ENCODE measurements at places on chromosomes 1 and 21. TPM values are rescaled to one million over a fixed set of nuclear protein-coding genes. Genes with fewer than 3 reads are reported as not detected.

SLC6A9 gene
- total RNA-seq = 67.3 TPM

GRCh38 chr1:184143449-184143848 lies 91.9 kb downstream of the TSEN15 start:
- no peak overlapping the region for H3K4me3 ChIP-seq
- DNase-seq = no peak
- H3K27me3 ChIP-seq = no peaks in the 10 kb centered on the region
- H3K4me1 ChIP-seq = peaks cover 12% of the 10 kb centered on the region
- H3K27ac ChIP-seq = peak overlapping the region; percentile 95

DNA sequence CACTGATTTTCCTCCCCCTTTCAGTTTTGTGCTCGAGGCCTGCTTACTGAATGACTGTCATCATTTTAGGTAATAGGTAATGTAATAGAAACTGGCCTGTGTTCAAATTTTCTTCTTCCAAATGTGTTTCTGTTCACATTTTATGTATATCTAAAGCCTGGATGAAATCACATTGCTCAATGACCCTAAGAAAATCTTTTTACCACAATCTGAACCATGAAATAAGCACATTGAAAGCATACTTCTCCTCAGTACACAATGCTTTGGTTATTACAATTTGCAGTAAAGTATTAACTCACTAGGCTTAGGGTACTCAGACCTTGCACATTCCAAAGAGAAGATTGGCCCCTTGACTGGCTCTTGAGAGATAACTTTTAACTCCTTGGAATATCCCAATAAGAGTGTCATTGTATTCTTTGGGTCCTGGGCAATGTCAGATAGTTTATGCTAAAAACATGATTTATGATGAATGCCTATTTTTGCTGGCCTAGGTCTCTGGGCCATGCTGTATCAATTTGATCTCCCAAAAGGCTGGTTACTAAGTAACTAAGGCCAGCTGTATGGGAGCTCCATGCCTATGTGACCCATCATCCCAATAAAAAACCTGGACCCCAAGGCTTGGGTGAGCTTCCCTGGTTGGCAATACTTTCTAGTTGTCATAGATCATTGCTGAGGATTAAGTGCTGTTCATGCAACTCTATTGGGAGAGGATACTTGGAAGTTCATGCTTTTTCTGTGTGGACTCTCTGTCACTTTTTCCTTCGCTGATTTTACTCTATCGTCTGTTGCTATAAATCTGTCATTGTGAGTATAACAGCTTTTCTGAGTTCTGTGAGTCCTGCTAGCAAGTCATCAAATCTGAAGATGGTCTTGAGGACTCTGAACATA lies 293.9 kb downstream of the GRIK1 start:
- H3K4me3 ChIP-seq = no peak overlapping the region
- no peaks in the 10 kb centered on the region for H3K4me1 ChIP-seq

RAVER2 gene
- 16.4 TPM for total RNA-seq

GJC2 gene
- total RNA-seq = 1.5 TPM

- H3K27ac ChIP-seq = no peak overlapping the region
- peaks cover 27% of the 10 kb centered on the region for H3K27me3 ChIP-seq
- H3K36me3 ChIP-seq = no peaks in the 10 kb centered on the region
Measured at GRCh38 chr1:98881901-98882300, 122.8 kb downstream of the PLPPR5 start.

DCST1 gene
- not detected for total RNA-seq

DNA sequence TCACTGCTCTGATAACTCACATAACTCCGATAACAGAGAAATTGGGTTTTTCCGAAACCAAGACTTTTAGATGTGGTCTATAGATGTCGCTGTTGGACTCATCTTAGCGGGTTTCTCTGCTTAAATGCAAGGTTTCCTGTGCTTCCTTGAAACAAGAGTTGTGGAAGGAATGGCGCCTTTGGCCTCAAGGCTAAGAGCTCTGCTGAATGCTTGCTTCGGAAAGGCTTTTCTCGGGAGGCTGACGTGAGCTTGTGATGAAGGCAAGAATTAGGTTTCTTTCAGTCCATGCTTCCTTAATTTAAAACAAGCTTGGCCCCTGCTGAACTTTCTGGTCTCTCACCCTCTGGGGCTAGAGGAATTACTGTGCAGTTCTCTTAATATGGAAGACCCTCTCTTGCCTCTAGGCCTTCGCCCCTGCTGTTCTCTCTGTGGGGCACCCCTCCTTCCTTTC lies 113.5 kb downstream of the MAP3K21 start:
- H3K4me1 ChIP-seq = peaks cover 11% of the 10 kb centered on the region
- no peak for DNase-seq
- H3K36me3 ChIP-seq = no peaks in the 10 kb centered on the region
- H3K27ac ChIP-seq = no peak overlapping the region
- H3K4me3 ChIP-seq = no peak overlapping the region

DNA sequence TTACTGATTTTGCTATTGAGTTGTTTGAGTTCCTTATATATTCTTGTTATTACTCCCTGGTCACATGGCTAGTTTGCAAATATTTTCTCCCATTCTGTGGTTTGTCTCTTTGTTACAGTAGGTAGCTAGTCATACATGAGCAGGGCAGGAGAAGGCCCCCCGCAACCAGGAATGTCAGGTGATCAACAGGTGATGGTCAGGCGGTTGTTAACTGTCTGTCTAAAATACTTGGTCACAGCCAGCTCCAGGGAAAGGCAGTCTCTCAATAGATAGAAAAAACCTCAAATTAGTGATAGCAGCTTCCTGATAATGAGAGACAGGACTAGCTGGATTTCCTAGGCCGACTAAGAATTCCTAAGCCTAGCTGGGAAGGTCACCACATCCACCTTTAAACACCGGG lies 217.9 kb downstream of the RHOU start:
- DNase-seq = no peak
- H3K27me3 ChIP-seq = no peaks in the 10 kb centered on the region
- H3K4me3 ChIP-seq = no peak overlapping the region
- H3K4me1 ChIP-seq = no peaks in the 10 kb centered on the region
- H3K27ac ChIP-seq = no peak overlapping the region
- peaks cover 4% of the 10 kb centered on the region for H3K36me3 ChIP-seq

DHX9 gene
- total RNA-seq = 116 TPM

GRCh38 chr1:208929575-208929974 lies 653.9 kb upstream of the CAMK1G start:
- no peak overlapping the region for H3K4me3 ChIP-seq
- no peak overlapping the region for H3K27ac ChIP-seq
- no peaks in the 10 kb centered on the region for H3K4me1 ChIP-seq
- H3K27me3 ChIP-seq = peaks cover 19% of the 10 kb centered on the region
- no peaks in the 10 kb centered on the region for H3K36me3 ChIP-seq
- no peak for DNase-seq

ARHGEF19 gene
- 17.7 TPM for total RNA-seq

SPRR4 gene
- total RNA-seq = not detected

DNA sequence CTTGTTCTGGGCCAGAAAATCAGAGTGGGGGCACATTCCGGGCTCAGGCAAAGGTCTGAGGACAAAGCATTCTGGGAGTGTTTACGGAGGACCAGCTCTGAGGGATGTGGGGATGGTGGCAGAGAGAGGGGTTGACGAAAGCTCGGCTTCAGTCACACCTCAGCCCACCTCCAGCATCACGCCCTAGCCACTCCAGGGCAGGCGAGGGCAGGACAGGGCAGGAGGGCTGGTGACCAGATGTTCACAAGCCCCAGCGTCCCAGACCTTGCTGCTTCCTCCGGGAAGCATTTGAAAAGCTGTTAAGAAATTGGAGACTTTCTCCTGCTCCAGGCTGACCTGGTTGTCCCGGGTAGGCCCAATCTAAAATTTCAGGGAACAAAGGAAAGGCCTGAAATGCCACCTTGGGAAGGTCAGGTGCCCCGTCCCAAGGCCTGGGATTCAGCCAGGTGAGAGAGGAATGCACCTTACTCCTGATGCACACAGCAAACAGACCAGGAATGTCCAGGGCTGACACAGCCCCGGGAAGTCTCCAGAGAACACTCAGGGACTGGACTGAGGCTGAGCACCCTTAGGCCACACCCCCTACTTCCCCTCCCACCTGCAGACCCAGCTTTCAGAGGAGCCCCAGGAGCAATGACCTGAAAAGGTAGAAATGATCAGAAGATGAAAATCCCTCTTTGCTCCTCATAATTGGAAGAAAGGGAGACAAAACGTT lies 71.9 kb upstream of the KLHDC7A start:
- no peak overlapping the region for H3K27ac ChIP-seq
- H3K4me1 ChIP-seq = no peaks in the 10 kb centered on the region
- no peaks in the 10 kb centered on the region for H3K36me3 ChIP-seq
- no peak for DNase-seq

- H3K4me3 ChIP-seq = no peak overlapping the region
- DNase-seq = no peak
- no peak overlapping the region for H3K27ac ChIP-seq
- H3K36me3 ChIP-seq = no peaks in the 10 kb centered on the region
Measured at GRCh38 chr1:89973471-89974127, 21.3 kb upstream of the ZNF326 start.

- H3K27ac ChIP-seq = no peak overlapping the region
- H3K4me1 ChIP-seq = peaks cover 7% of the 10 kb centered on the region
- no peaks in the 10 kb centered on the region for H3K27me3 ChIP-seq
- H3K36me3 ChIP-seq = no peaks in the 10 kb centered on the region
Measured at GRCh38 chr21:19590044-19590443, 1186.5 kb upstream of the TMPRSS15 start.

DNA sequence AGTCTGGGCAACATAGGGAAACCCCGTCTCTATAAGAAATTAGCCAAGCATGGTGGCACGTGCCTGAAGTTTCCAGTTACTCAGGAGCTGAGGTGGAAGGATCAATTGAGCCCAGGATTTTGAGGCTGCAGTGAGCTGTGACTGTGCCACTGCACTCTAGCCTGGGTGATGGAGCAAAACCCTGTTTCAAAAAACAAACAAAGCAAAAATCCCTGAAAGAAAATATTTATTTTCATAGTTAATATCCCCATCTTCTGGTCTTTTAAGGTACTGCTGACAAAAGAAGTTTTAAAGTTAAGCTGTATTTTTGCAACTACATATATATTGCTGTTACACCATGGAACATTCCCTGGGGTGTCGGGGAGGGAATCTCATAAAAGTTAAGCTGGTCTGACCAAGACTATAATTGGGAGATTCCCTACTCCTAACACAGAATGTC lies 26.0 kb downstream of the VAMP4 start:
- H3K4me1 ChIP-seq = no peaks in the 10 kb centered on the region
- no peak for DNase-seq
- H3K27me3 ChIP-seq = no peaks in the 10 kb centered on the region
- no peaks in the 10 kb centered on the region for H3K36me3 ChIP-seq

DNA sequence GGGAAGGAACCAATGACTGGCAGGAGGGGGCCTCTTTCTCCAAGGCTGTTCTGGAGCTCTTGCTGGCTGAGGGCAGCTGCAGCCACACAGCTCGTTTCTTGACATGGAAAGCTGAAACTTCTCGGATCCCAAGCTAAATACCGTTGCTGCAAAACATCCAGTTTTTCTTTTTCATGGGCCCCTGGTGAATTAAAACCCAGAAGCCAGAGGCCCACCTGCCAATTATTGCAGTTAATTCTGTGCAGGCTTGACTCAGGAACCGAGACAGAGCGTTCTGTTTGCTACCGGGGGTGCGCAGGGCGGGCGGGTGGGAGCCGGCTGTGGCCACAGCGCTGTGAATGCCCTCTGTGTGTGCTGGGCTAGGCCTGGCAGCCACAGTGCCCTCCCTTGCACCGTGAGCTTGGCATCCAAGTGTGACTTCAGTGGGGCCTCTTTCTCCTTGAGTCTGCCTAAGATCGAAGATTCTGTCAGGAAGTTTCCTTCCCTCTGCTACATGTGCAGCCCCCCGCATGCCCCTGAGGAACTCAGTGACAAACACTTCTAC lies 19.9 kb upstream of the KCNE2 start:
- no peak overlapping the region for H3K4me3 ChIP-seq
- peaks cover 85% of the 10 kb centered on the region for H3K4me1 ChIP-seq
- H3K27me3 ChIP-seq = no peaks in the 10 kb centered on the region

DNA sequence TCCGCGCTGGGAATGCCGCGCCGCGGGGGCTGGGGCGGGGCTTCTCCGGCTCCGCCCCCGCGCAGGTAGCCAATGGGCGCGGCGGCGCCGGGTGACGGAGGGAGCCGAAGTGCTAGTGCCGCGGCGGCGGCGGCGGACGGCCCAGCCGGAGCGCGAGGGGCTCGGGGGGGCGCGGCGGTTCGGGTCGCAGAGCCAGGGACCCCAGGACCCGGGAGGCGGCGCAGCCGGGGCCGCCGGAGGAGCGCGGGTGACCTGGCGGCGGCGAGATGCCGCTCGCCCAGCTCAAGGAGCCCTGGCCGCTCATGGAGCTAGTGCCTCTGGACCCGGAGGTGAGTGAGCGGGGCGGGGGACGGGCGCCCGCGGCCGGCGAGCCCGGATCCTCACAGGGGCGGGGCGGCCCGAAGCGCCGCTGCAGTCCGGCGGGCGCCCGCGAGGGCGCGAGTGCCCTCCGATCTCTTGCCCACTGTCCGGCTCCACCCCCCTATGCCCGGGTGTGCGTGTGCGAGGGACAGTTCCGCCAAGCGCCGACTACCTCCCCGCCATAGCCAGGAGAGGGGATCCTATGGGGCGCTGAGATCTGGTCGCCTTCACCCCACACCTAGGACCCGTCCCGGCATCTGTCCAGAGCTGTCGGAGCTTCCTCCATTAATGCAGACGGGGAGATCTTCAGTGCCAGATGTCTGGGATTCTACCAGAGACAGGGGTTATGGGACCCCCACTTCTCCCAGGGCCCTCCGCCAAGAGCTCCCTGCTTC lies at the start of gene RPS6KA1:
Gene RPS6KA1 (plus strand): TSS at position 107 of the 755 bp plus-strand sequence. CDS start 160 bp downstream, at position 267.
- no peak for DNase-seq
- H3K27ac ChIP-seq = peak within 1 kb of the TSS; percentile 57
- H3K27me3 ChIP-seq = peaks cover 4% of the 10 kb centered on the region
- H3K4me1 ChIP-seq = peaks cover 14% of the 10 kb centered on the region

ADAMTSL4 gene
- total RNA-seq = 3.6 TPM

EXTL1 gene
- total RNA-seq = 4.3 TPM

GFI1 gene
- 0.15 TPM for total RNA-seq

DNA sequence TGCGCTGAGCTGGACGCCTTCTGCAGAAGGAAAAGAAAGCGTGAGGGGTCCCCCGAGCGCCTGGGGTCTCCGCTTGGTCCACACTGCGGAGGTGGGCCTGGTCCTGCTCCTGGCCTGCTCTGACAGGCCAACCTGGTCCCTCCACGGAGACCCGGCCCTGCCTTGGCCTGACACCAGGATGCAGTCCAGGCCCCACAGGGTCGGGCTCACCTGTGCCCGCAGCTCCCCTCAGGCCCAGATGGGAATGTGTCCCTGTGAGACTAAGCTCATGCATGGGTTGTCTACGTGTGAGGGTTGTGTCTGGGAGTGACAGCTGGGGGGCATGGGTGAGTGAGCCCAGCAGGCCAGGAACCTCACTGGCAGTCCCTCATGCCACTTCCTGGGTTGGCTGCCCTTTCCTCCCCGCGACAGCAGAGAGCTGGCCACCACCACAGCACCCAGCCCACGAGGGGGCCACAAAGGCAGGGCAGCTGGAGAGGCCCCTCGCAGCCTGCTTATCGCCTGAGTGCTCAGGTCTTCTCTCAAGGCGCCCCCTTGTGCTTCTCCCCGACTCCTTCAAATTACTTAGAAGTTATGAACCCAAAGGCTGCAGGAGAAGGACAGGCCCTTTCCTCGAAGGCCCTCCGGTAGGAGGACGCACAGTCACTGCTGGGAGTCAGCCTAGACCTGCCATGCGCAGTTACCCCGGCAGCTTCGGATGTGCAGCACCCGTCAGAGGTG lies 41.1 kb downstream of the SLC45A1 start:
- no peak for DNase-seq
- H3K4me1 ChIP-seq = peaks cover 12% of the 10 kb centered on the region
- peaks cover 30% of the 10 kb centered on the region for H3K36me3 ChIP-seq
- H3K4me3 ChIP-seq = no peak overlapping the region
- H3K27ac ChIP-seq = no peak overlapping the region
- no peaks in the 10 kb centered on the region for H3K27me3 ChIP-seq

All from chondrocyte (in vitro differentiated cells).